Activated T-helper 1 cell treated with Interleukin-2 at 50 U/mL for 16 hours (primary cell): ENCODE measurements at places on chromosomes 11 and 22.

DNA sequence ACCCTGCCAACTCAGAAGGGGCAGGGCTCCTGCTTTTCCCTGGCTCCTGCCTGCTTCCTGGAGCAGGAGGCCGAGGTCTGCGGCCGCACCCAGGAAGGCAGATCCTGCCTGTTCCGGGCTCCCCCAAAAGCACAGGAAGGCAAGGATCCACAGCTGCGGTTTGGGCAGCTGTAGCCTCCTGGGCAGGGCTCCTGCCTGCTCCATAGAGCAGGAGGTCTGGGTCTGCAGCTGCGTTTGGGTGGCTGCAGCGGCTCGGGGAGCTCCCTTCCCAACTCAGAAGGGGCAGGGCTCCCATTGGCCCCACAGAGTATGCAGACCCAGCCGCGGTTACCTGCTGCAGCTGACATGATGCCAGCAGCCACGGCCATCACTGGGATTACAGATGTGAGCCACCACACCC lies 5.5 kb downstream of the UPK2 start:
- DNase-seq, result no peak

GRCh38 chr22:20243537-20244249 lies 24.4 kb downstream of the RTN4R start:
- DNase-seq, result peak; percentile 41

- no peak for DNase-seq
Measured at GRCh38 chr11:118659953-118660680, 19.3 kb downstream of the TREH start.

- DNase-seq, result no peak
Measured at GRCh38 chr11:47372422-47372821, 5.9 kb downstream of the SPI1 start.

- no peak for DNase-seq
Measured at GRCh38 chr11:45062115-45062514, 84.3 kb upstream of the PRDM11 start.

- DNase-seq, result no peak
Measured at GRCh38 chr22:43144949-43145348, 1.8 kb upstream of the MCAT start.

GRCh38 chr11:6357222-6357621 lies 33.1 kb upstream of the SMPD1 start:
- no peak for DNase-seq

GRCh38 chr22:44445731-44446130 lies 52.3 kb downstream of the RTL6 start:
- DNase-seq, result no peak

DNA sequence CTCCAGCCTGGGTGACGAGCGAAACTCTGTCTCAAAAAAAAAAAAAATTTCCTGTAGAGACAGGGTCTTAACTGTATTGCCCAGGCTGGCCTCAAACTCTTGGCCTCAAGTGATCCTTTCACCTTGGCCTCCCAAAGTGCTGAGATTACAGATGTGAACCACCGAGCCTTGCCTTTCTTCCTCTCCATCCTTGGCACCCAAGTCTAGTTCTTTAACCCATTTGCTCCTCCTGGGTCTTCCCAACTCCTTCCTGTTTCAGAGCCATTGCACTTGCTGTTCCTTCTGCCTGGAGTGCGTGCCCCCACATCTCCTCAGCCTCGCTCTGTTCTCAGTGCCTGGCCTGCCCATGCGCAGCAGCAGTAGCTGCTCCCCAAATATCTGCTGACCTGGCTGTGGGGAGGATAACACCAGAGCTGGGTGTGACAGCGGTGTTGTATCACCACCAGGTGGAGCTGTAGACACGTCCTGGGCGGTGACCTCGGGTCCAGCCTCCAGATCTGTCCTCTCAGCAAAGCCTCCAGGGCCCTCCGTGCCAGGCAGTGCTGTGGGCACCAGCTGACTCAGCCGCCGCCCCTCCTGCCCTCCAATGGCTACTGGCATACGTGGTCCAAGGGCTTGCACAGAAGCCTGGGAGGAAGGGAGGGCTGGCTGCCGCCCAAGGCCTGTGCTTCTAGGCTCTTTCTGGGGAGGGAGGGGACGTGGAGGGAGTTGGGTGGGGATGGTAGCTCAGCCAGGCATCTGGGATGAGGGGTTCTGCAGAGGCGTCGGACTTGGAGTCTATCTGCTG lies 22.0 kb downstream of the TEF start:
- DNase-seq, result peak; percentile 66

GRCh38 chr11:47861728-47862127 lies 13.6 kb upstream of the NUP160 start:
- DNase-seq, result no peak

DNA sequence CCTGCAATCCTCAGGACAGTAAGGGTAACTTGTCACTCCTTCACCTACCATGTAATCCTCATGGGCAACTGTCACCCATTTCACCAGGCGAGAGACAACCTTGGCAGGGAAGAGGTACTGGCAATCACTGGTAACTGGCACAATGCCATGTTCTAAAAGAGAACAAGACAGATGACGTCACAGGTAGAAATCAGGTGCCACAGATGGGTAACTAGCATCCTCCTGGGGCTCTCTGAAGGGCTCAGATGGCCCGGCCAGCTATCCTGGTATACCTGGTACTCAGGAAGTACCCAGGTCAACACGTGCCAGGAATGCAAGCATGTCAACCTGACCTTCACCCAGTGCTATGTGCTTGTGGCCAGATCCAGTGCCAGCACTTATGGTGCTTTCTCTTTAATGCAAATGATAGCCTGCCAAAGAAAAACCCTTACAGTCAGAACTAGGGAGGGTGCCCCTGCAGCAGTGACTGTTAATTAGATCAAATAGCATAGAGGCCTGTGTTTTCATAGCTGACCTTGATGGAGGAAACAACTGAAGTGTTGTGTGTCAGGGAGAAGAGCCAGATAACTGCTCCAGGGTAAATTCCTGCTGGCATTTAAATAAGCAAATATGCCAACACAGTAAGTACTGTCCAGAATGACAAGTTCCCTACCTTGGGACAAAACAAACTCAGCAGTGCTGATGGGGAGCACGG lies 36.2 kb downstream of the THOC5 start:
- no peak for DNase-seq

GRCh38 chr11:64759722-64760719 lies at the start of gene PYGM:
Gene PYGM, minus strand, starts transcription at chr11:64759974. Its CDS starts 76 bp downstream, at chr11:64759898.
- no peak for DNase-seq
